Stimulated activated CD4-positive, alpha-beta T cell treated with anti-CD3 and anti-CD28 coated beads, Interleukin-12 subunit alpha, Interleukin-12 subunit beta, amount 100 ng/mL, for 24 hours (primary cell): ENCODE measurements at places on chromosomes 5 and 9.

GRCh38 chr5:170832241-170832640 is 29.6 kb upstream of the RANBP17 start:
- DNase-seq, result no peak

- DNase-seq, result no peak
These were observed 789.7 kb upstream of the GRAMD2B start for GRCh38 chr5:125633523-125633922.

DNA sequence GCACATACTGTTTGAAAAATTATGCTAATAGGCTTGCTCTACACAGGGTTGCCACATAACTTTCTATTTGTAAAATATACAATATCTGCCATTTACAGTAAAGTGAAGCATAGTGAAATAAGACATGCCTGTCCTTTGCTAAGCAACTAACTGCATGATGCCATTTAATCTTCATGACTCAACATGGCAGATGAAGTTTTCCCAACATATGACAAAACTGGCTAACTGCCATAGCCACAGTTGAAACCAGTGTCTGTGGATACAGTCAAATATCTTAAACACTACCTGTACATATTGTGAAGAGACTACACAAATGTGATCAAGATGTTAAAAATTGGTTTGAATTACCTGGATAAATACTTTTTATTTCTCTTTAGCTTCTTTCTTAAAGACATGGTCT is 3.1 kb upstream of the DMAC1 start:
- no peak for DNase-seq

GRCh38 chr5:141355641-141356040 is 820 bp downstream of the PCDHGA4 start:
- no peak for DNase-seq

DNA sequence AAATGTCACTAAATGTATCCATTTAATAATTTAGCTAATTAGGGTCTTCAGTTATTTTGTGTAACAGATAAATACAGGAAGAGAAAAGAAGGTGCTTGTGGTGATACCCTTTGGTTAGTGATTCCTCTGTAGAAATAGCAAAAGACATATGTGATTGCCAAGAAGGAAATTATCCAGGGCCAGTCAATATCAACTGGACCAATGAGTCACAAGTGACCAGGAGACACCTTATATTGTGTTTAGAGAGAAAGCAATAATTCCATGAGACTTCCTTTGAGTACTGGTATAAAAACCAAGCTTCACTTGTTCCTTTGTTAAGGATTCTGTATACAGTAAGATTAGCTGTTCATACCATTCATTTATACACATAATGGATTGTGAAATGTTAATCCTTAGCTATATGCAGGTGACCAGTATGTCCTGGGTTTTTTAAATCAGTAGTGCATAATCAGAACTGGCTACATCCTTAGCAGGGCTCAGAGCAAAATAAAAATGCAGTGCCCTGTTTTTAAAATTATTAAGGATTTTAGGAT is 11.7 kb upstream of the F2R start:
- no peak for DNase-seq

- DNase-seq, result peak; percentile 50
These were observed 780 bp downstream of the RNU6ATAC start for GRCh38 chr9:134163371-134164196.

DNA sequence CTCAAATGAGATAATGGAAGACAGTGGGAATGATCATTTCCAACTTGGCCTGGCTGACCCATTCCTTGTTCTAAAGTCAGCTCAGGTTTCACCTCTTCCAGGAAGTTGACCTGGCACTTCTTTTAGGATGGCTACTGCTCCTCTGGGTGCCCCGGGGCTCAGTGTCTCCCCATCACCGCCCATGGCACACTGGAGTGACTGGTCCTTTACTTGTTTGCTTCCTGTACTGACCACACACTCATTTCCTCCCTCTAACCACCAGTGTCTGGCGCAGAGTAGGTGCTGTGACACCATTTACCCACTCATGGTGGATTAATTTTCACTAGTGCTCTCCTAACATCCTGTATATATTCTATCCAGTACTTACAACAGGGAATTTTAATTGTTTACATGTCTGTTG is 183.5 kb downstream of the CDK5RAP2 start:
- DNase-seq, result no peak

DNA sequence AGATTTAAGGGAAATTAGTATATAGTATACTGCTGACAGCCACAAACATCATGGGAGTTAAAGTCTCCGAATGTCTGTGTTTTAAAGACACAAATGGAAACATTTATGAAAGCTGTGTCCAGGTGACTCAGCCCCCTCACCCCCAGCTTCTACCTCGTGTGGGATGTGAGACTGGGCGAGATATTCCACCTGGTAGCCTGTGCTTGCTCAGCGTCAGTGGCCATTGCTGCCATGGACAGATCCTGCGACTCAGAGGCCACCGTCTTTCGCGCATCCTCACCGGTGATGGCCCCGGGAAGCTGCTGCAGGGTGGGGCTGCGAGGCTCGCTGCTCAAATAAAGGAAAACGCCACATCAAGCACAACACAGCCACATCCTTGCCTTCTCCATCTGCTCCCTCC is 31.2 kb upstream of the EXOC3 start:
- DNase-seq, result no peak

GRCh38 chr5:91028499-91028956 is 354.6 kb downstream of the ARRDC3 start:
- no peak for DNase-seq

- no peak for DNase-seq
These were observed 190.2 kb upstream of the DMRTA1 start for GRCh38 chr9:22256381-22256780.
